ENCODE measurements at places on chromosomes 12 and 14.
A peak's percentile ranks its signal among the peaks of the same experiment; 100 is the strongest.

GRCh38 chr12:108609537-108610335 is 11.9 kb upstream of the TMEM119 start:
- no peak for DNase-seq

GRCh38 chr12:22543246-22544037 is 900 bp downstream of the C2CD5 start:
- no peak for DNase-seq

- DNase-seq, result no peak
These were observed 27.0 kb upstream of the ULK1 start for GRCh38 chr12:131867471-131867870.

- no peak for DNase-seq
These were observed 263.4 kb upstream of the PLEKHG7 start for GRCh38 chr12:92439420-92439805.

DNA sequence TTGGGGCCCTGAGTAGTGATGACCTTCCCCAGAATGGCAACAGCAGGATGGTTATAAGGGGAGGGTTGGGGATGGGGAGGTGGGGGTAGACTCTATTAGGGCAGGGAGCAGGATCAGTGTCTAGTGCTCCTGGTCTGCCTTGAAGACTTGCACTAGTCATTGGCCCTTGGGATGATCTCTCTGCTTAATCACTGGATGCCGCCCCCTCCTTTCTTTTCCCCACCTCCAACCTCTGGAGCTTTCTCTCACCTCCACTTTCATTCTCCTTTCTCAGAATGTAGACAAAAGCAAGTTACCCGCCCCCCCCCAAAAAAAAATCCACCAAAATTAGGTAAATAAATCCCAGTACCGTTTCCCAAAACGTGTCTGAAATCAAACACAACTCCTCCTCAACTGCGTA is 2.8 kb upstream of the KCNK10 start:
- no peak for DNase-seq

DNA sequence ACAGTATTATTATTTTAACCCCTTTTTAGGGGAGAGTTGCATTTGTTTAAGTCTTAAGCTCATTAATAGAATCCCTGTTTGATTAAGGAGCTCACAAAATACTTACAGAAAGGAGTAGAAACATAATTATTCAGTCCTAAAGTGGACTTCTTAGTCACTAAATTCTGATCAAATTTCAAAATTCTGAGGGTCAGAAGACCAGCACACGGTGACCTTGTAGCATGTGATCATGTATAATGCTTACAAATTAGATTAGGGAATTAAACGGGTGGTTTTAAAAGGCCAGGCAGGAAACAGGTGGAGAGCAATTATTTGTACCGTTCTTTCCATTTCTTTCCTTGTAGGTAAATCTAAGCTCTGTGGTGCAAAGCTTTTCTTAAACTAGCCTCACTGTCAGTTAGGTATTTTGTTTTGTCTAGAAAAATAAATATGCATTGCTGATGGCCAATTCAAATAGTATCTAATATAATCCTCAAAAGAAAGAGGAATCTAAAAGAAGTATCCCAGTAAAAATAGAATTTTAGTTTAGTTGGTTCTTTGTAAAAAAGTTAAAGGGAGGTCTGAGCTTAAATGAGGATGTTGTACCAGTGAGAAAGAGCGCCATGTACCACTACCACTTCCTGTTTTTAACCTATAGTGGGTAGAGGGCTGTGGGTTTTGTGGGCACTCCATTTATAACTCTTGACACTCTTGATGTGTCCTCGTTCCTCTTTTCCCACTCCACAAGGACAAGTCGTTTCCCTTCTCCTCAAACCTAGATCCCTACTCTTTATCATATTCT is 51.1 kb downstream of the SLC38A1 start:
- no peak for DNase-seq

- DNase-seq, result peak; percentile 86
These were observed 92.9 kb downstream of the FAR2 start for GRCh38 chr12:29241821-29242591.

DNA sequence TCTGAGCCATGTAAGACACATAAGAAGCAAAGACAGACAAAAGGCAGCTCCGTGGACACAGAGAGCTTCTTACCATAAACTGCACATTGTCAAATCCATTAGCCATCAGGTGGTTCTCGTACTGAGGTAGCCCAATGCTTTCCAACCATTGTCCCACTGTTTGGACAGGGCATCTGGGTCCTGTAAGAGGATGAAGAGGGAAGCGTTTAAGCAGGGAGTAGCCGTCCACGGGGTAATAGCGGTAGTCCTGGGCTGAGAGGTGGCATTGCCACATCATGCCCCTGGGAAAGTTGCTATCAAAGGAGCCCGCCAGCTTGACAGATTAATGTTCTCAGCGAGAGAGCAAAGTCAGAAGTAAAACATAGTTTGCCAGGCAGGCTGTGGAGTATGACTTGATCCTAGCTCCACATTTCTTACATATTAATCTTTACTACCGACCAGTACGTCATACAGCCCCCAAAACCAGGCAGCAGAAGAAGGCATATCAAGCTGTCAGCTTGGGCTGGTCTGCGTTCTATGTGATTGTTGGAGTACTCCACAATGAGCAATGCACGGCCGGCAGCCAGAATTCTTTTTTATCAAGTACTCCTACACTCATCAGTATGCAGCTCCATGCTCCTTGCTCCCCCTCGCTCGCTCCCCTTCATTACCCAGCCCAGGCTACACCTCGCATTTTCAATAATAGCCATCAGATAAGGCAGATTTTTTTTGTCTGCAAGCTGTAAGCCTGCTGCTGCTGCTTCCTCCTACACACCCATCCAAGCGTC is 493.2 kb upstream of the GARIN6 start:
- no peak for DNase-seq

DNA sequence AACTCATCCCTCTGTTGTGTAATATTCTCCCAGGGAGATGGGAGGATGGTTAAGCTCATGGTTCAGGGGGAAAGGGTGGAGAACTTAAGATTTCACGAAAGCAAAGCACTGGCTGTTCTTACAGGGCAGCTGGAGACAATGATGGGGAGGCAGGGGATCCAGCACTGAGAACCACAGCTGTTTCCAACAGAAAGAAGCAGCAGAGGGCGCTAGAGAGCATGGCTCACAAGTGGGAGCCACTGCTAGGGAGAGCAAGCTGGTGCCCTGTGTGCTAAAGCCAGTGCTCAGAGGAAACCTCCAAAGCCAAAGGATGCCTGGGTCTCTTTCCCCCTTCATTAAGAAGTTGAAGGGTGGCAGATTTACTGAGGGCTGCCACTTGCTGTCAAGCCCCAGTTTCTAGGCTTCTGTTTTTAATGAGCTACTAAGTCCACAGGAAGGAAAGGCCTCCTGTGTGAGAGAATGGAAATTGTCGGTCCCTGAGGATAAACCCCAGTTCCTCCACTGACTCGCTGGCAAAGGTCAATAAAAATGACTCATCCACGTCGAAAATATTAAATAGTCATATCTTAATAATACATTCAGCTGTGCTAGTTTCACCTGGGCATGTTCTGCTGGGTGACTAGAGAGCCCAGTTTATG is 199.7 kb downstream of the ANO2 start:
- DNase-seq, result peak; percentile 31

GRCh38 chr12:33439587-33440011 is at the start of gene SYT10:
Gene SYT10, minus strand, starts transcription at chr12:33439819. Its CDS starts 297 bp downstream, at chr12:33439522.
- no peak for DNase-seq

DNA sequence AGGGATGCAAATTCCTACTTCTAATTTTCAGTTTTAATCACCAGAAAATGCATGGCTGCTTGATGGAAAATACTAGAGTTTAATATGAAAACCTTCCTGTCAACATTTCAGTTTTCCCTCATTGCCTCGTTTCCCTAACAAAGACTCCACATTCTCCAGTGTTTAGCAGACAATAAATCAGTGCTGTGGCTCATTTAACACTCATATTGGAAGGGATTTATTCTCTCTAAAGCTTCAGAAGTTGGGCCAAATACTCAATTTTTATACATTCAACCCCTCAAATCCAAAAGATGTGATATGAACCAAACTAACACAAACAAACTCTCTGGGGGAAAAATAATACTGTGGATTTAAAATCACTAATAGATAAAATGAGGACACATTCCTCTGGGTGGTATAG is 482.5 kb downstream of the FLRT2 start:
- DNase-seq, result no peak

GRCh38 chr12:122726080-122726558 is 4.5 kb downstream of the HCAR1 start:
- no peak for DNase-seq

DNA sequence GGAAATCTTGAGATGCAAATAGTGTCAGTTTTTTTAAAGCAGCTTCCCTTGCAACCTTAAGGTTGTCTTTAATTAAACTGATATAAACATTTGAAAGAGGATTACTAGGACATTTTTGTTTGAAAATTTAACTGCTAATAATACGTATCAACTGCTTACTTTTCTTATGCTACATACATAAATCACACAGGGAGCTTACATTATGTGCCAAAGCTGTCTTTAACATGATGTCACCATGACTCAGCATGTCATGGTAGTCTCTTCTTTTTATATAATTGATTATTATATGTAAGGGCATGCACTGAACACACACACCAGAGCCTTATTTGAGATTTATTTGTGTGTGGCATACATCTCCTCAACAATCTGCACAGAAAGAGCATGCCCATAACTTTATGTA is 63.0 kb upstream of the PTHLH start:
- no peak for DNase-seq

DNA sequence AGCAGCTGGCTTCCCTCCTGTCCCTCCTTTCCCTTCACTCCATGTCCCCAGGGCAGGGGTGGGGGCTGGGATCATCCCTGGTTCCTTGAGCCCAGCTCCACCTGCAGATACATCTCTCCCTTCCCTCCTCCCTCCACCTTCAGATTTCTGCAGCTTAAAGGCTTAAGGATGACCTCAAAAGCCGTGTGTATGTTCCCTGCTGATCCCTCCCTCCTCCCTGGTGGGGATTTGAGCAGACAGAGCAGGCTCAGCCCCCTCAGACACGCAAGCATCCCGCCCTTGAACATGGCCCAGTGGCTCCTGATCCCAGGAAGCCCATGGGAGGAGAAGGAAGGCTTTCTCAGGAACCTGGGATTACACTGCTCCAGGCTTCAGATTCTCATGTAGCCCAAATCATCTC is 82.9 kb upstream of the RIN3 start:
- no peak for DNase-seq

GRCh38 chr12:47882781-47883546 is 21.8 kb downstream of the VDR start:
- DNase-seq, result no peak

- no peak for DNase-seq
These were observed 2.9 kb downstream of the GSG1 start for GRCh38 chr12:13100605-13100881.

GRCh38 chr14:33929799-33930408 is 21.0 kb downstream of the EGLN3 start:
- DNase-seq, result no peak

DNA sequence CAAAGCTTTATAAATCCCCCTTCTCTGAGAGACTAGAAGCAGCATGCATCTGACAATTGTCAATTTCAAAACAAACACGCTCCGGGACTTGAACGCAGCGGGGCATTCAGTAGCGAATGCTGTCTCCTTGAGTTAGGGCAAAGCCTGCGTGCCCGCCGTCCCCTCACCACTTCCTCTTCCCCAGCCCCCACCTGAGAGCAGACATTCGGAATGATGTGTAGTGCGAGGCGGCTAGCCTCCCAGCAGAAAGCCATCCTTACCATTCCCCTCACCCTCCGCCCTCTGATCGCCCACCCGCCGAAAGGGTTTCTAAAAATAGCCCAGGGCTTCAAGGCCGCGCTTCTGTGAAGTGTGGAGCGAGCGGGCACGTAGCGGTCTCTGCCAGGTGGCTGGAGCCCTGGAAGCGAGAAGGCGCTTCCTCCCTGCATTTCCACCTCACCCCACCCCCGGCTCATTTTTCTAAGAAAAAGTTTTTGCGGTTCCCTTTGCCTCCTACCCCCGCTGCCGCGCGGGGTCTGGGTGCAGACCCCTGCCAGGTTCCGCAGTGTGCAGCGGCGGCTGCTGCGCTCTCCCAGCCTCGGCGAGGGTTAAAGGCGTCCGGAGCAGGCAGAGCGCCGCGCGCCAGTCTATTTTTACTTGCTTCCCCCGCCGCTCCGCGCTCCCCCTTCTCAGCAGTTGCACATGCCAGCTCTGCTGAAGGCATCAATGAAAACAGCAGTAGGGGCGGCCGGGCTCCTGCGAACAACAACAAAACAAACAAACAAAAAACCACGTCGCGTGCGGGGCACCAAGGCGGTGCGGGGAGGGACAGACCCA is 2.2 kb downstream of the PRMT8 start:
- DNase-seq, result no peak

DNA sequence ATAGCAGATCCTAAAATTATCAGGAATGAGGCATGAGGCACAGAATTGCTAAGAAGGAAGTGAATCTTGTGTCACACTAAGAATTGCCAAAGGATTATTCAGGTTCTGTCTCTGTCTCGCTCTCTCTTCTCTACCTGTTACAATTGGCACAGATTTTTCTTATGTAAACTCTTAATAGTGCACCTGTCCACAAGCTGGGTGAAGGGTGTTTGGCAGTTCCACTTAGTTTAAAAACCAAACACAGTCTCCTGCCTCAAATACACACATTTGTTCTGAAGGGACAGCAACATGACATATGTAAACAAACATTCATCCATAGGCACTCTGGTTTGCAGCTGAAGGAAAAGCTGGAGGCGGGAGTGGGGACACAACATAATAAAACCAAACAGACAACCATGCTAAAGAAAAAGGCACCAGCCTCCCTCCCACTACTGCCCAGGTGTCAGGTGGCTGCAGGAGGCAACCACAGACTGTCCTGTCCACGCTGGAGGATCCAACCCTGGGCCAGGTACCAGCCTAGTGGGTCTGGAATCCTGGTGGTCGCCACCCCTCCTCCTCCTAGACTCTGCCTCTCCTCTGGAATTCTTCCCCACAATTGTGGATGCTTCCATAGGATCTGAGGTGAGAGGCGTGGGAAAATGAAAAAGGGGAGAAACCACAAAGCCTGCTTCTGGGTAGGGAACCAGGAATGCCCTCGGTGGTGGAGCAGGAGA is 81.2 kb downstream of the TMEM260 start:
- DNase-seq, result no peak

DNA sequence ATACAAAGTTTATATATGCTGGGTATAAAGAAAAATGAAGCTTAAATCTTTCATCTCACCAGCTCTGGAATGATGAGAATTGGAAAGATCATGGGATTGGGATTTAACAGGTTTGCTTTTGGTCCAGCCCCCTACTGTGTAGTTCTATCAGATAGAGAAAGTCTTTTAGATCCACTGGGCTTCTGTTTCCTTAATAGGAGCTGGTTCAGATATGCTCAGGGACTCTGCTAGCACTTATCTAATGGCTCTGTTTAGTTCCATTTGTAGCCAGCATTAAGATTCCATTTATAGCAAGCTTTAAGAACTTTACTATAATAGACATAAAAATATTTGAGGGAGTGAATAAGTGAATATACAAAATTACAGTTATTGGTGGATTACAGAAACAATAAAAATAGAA is 42.6 kb downstream of the UTP20 start:
- DNase-seq, result no peak

Measured in hippocampal formation (tissue), 2 donors.